ENCODE measurements at places on chromosomes 11 and 22.
A peak's percentile ranks its signal among the peaks of the same experiment; 100 is the strongest.

GRCh38 chr11:128621601-128622501 lies 34.5 kb upstream of the ETS1 start:
- DNase-seq = no peak

GRCh38 chr11:120564573-120565311 lies 53.2 kb downstream of the GRIK4 start:
- no peak for DNase-seq

DNA sequence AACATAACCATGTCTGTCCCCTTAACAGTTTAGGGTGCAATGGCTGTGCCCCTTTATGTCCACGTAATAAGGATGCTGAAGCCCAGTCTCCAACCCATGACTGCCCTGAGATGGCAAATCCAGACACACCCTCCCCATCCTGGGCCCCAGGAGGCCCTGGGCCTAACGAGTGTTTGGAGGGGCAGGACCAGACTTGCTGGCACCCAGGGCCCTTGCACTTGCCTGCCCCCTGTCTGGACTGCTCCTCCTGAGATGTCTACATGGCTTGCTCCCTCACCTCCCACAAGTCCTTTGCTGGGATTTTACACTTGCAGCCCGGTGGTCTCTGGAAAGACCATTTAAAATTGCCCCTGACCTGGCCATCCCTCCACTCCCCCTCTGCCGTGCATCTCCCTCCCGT lies 132.2 kb upstream of the NECTIN1 start:
- DNase-seq = no peak

GRCh38 chr11:1076061-1076665 lies 1.5 kb downstream of the MUC2 start:
- DNase-seq = no peak

- no peak for DNase-seq
Observed at GRCh38 chr11:6196396-6196795, 2.6 kb upstream of the OR52W1 start.

DNA sequence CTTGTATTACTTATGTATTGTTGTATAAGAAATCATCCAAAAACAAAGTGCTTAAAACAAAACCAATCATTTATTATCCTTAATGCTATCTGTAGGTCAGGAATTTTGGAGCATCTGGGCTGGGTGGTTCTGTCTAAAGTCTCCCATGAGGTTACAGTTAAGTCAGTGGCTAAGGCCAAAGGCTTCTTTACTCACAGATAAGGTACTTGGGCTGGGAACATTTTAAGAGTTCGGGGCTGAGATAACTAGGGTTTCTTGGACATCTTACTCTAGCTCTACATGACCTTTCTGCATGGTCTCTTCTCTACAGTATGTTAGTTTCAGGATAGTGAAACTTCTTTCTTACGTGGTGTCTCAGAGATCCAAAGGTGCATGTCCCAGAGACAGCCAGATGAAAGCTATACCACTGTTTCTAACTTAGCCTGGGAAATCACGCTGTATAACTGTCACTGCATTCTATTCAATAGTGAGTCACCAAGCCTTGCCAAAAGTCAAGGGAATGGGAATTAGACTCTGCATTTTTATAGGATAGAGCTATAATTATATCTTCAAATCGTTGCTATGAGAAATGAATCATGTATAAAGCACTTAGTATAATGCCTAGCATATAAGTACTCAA lies 29.6 kb downstream of the SOX6 start:
- DNase-seq = no peak

DNA sequence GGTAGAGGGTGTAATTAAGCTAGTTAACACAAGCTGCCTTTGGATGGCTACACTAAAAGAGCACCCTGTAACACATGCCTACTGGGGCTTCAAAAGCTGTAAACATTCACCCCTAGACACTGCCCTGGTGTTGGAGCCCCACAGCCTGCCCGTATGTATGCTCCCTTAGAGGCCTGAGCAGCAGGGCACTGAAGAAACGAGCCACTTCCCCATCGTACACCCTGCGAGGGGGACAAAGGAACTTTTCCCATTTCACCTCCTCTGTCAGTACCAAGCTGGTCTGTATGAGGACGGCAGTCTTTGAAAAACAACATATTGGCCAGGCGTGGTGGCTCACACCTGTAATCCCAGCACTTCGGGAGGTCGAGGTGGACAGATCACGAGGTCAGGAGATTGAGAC lies 77.0 kb downstream of the MAML2 start:
- DNase-seq = no peak

GRCh38 chr11:102426000-102426399 lies 26.6 kb downstream of the TMEM123 start:
- no peak for DNase-seq

DNA sequence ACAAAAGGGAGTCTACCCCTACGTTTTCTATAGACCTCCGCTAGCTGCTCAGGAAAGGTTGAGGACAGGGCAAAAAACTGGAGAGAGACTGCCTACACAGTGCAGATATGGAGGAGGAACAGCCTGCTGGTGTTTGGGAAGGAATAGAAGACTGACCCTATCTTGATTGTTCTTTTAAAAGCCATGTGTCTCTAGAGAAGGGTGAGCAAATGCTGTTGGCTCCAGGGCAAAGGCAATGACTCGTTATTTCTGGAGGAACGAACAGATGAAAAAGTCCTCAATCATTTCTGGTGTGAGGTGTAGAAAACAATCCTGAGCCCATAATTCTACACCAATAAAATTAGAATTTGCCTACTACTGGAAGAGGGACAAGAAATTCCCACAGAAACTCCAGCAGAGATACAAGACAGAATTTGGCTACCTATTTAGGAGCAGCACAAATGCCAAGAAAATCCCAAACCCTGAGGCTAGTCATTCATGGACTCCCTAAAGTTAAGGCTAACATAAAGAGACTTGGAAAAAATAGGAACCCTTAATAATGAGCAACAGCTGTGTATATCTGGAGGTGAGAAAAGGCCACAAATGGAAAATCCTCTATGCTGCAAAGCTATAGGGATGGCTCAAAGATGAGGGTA lies 1206.3 kb upstream of the CNTN5 start:
- no peak for DNase-seq

DNA sequence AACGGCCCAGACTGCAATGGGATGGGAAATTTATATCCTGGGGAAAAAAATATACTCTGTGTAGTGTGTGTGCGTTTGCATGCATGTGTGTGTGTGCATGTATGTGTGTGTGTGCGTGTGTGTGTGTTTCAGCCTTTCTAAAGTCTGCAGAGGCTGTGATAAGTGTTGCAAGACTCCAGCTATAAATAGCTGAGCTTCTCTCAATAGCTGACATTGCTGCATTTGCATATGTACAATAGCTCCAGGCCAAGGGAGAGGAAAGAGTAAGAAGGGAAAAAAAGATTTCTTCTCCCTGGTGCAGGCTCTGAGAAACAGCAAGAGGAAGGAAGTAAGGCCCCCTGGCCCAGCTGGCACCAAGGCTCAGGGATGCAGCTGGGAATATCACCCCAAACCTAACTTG lies 483.0 kb downstream of the MN1 start:
- DNase-seq = no peak

- DNase-seq = no peak
Observed at GRCh38 chr11:48005831-48006270, 25.5 kb downstream of the PTPRJ start.

DNA sequence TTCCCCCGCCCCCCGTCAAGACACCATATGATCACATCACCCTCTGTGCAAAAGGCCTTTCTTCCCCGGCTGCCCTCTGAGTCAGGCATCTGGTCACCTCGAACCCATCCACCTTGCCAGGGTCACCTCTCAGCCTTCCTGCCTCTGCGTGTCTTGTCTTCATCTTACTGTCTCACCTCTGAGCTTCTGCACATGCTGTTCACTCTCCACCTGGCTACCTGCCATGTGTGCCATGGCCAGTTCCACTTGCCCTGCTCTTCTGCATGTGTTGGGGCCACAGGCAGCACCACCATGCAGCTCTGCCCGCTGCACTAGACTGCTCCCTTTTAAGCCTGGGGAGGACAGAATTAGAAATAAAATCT lies 9.8 kb downstream of the ZNF74 start:
- no peak for DNase-seq

DNA sequence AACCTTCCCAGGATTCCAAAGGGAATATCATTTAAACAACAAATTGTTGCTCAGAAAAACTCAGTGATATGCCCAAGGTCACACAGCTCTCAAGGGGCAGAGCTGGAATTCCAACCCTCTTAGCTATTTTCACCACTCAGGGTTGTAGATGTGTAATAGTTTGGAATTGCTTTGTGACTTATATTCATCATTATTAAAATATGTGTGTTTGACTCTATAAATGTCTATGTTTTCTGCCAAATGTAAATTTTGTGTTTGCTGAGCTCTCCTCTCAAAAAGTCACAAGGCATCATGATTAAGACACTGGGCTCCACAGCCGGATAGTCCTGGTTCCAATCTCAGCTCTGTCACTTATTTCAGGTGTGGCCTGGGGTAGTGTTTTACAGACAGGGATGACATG lies 407.3 kb downstream of the TMEM135 start:
- DNase-seq = no peak

DNA sequence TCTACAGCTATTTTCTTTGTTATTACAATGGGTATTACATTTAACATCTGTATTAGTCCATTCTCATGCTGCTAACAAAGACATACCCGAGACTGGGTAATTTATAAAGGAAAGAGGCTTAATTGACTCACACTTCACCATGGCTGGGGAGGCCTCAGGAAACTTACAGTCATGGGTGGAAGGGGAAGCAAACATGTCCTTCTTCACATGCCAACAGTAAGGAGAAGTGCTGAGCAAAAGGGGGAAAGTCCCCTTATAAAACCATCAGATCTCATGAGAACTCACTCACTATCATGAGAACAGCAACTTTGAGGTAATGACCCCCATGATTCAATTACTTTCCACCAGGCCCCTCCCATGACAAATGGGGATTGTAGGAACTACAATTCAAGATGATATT lies 16.5 kb upstream of the KMT5B start:
- no peak for DNase-seq

GRCh38 chr11:15159085-15159484 lies 44.4 kb downstream of the INSC start:
- peak; percentile 66 for DNase-seq

- no peak for DNase-seq
Observed at GRCh38 chr11:76160856-76161255, 45.4 kb downstream of the WNT11 start.

DNA sequence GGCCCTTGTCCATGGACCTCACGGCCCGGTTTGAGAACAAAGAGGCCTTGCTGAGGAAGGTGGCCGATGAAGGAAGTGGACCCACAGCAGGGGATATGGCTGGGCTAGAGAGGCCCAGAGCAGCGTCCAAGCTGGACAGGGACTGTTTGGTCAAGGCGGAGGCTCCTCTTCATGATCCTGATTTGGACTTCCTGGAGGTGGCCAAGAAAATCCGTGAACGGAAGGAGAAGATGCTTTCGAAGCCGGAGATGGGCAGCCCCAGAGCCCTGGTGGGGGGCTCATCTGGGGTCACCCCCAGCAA lies 76.3 kb downstream of the KIAA1671 start:
- DNase-seq = no peak

DNA sequence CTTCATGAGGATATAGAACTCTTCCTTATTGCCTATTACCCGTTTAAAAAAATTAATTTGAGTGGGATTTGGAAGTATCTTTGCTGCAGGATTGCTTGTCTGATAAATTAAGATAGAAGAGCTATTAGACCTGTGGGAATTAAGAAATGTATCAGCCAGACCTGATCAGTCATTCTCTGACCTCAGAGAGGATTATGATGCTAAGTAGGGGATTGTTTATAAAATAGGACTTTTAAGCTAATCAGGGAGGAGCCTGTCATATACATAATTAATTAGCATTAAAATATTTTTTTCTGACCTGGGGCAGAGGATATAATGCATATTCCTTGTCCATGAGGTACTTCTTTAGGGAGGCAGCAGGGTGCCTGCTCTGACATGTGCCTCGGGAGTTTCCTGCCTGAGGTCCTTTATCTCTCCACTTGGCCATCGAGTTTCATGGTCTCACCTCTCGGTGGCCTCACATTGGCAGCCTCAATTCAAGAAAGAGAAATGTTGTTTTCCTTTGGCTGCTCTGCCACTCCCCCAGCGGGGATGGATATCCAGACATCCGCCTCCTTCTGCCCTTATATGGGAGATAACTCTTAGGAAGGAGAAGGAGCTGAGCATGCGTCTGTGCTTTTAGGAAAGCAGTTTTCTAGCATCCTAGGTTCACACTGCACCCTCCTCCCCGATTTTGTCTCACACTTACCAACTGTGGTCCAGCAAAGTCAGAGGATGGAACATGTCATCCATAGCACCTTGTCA lies 41.1 kb downstream of the DIXDC1 start:
- peak; percentile 4 for DNase-seq

DNA sequence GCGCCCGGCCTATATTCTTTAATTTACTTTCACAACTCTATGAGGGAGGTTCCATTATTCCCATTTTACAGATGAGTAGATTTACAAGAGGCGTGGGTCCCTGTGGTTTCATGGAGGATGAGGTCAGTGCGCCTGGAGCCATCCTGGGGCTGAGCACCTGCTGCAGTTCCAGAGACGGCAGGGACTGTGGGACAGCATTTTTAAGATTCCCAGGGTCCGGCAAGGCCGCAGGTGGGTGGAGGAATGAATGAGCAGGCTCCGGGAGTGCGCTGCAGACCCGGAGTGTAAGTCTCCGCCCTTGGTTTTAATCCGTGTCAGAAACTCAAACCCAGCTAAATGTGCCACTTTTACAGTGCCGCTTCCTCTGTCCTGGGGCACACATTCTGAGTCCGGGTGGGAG lies 4.1 kb upstream of the CHRM1 start:
- DNase-seq = no peak

- DNase-seq = no peak
Observed at GRCh38 chr11:75513250-75513649, 12.5 kb downstream of the GDPD5 start.

- no peak for DNase-seq
Observed at GRCh38 chr22:33865248-33865647, 55.0 kb downstream of the LARGE1 start.

DNA sequence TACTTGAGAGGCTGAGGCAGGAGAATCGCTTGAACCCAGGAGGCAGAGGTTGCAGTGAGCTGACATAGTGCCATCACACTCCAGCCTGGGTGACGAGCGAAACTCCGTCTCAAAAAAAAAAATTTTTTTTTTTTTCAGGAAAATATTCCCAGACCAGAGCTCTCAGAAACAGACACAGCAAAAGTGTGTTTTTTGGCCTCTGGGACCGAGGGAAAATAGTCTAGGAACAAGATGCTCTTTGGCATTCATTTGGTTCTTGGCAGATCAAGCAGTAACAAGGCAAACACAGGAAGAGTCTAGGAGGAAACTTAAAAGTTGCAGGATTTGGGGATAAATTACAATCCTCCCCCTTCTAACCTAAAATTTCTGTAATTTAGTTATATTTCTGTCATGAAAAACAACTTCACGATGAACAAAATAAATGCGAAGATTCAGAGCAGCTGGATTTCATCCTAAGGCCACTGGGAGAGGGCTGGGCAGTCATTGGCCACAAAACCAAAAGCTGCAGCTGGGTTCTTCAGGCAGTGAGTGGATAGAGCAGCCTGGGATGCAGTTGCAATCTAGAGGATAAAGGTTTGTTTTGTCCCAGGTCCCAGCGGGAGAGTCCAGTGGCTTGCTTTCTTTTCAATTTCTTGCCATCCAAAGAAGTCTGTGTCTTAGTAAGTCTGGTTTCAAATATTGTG lies 19.7 kb downstream of the ATG16L2 start:
- DNase-seq = peak; percentile 30
